ENCODE measurements at places on chromosomes 2 and 18.

- DNase-seq, result no peak
Observed at GRCh38 chr18:12009581-12010140, 28.4 kb downstream of the IMPA2 start.

- no peak for DNase-seq
Observed at GRCh38 chr2:34547900-34548299, 948.8 kb upstream of the FAM98A start.

GRCh38 chr2:29749041-29749440, 172.3 kb downstream of the ALK start:
- DNase-seq, result no peak

DNA sequence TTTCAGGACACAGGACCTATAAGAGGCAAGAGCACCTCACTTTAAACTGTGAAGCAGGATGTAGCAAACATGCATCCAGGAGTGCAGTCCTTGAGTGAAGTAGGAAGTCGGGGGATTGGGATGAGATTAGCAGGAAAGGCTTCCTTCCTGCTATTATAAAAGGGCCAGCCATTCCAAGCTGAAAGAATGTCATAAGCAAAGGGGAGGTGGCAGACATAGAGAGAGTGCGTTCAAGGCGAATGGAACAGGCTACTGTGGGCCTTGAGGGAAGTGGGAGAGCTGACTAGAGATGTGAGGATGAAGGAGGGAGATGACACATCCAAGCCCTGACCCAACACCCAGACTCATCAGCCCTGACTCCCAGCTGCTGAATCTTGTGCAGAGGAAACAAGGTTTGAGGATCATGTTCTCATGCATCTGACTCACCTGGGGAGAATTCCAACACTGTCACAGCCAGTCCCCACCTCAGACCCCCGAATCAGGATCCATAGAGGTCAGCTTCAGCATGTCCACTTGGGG, 63.9 kb downstream of the GYPC start:
- no peak for DNase-seq

GRCh38 chr2:144322379-144322778, 197.5 kb downstream of the ZEB2 start:
- DNase-seq, result no peak

DNA sequence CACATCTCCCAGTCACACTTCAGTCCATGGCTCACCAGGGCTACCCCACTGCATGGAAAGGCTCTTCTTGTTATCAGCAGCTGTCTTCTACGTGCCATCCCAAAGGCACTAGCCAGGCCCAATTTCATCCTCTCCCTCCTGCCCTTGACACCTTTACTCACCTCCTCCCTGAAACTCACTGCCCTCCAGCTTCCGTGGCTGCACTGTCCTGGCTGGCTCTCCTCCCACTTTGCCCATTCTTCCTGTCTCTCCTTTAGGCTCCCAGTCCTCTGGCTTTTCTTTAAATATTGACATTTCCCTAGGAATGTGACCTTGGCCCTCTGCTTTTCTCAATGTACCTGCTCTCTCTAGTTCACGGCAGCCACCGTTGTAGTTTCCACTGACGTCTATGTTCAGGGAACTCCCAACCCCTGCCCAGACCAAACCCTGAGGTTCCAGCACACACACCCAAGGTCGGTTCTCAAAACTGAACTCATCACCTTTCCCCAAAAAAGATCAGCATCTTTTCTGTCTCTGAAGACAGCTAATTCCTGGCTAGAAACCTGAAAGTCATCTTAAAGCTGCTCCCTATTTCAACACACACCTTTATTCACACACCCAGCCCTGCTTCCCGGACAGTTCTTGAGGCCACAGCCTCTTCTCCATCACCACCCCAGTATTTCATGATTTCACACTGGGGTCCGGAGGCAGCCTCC, 36.7 kb downstream of the WDFY1 start:
- DNase-seq, result no peak

DNA sequence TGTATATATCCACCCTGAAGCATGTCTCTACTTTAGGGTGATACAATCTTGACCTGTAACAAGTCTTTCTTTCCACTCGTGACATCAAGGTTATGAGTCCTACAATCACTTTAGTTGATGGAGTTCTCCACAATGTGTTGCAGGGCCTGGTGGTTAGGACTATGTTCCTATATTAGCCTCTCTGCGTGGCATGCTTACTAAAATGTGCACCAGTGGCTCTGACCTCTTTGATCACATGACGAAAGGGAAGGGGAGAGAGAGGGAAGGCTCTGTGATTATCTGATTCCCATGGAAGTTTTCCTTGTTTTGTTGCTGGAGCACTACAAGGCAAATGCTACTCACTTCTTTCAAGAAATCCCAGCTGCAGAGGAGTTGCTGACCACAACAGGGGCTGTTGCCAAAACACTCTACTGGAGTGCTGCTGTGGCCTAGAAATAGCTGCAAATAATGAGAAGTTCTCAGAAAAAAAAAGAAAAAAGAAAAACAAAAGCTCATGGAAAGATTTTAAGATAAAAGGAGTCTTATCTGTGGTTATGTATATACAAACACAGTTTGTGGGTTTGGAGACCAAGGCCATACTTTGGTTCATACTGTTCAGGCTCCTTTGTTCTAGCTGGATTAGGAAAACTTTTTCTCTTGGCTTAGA, 272.8 kb upstream of the MMADHC start:
- peak; percentile 35 for DNase-seq

- peak; percentile 88 for DNase-seq
Observed at GRCh38 chr18:6741232-6741663, 11.7 kb downstream of the ARHGAP28 start.

- no peak for DNase-seq
Observed at GRCh38 chr18:70419526-70419925, 130.7 kb downstream of the SOCS6 start.

- no peak for DNase-seq
Observed at GRCh38 chr2:100957996-100958653, 44.0 kb upstream of the RPL31 start.

GRCh38 chr18:69945220-69946114, 2.2 kb downstream of the CD226 start:
- DNase-seq, result no peak

GRCh38 chr2:137800386-137800785, 163.9 kb upstream of the HNMT start:
- no peak for DNase-seq

DNA sequence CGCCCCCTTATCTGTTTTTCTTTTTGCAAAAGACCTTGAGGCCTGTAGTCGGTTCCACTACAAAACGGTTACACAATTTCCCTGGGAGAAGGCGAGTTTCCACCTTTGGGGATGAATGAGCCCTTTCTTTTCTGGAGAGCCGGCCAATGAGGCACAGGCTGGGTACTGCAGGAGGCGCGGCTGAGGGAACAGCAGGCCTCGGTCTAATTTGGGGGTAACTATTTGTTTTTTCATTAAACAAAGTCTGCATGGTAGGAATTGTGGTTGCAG, 129.2 kb downstream of the MYCN start:
- no peak for DNase-seq

DNA sequence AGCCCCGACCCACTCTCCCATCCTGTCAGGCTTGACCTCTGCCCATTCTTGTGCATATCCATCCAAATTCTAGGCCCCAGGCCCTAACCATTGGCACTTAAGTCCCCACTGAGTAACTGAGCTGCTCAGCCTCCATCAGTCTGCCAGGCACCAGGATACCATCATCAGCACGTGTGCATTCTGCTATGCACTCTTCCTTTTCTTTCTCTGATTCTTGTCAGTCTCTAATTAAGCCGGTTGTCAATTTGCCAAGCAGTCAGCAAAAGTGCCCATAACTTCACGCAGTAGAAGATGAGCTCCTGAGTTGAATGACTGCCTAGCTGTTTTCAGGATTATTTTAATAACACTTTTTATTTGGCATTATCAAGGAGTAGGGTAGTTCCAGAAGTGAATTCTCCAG, 107.2 kb downstream of the FEZ2 start:
- no peak for DNase-seq

GRCh38 chr2:112933261-112933660, 22.3 kb downstream of the IL37 start:
- DNase-seq, result no peak

DNA sequence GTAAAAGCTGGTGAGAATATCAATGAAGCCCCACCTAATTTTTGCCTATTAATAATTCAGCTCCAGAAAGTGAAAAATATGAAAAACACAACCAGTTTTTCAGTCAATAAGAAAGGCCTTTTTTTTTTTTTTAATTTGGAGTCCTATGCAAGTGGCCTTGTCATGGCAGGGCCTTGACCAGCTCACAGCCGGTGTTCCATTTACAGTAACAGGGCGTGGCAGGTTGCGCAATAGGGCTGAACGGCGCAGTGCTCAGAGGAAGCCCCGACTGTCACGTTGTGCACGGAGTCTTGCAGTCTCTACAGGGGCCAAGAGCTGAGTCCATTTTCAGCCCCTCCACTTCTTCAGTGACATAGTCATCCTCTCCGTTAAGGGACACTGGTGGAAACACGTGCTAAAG, 184.1 kb upstream of the FN1 start:
- DNase-seq, result no peak

- no peak for DNase-seq
Observed at GRCh38 chr18:74929110-74929509, 279.8 kb downstream of the PTGR3 start.

- DNase-seq, result no peak
Observed at GRCh38 chr2:75074708-75075107, 116.3 kb downstream of the POLE4 start.

DNA sequence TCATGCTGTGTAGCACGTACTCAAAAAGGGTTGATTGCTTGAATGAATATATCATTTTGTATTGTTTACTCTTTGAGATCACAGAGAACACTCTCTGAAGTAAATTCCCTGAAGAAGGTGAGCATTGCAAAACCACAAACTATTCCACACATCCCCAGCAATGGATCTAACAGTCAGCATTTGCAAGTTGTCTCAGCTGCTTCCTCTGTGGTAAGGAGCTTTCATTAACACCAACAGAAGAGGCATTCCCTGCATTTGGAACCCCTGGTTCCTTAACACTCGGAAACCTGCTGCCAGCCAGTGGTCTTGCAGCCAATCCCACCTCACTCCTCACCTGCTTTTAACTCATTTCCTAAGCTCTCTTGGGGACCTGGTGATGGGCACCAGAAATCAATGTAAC, 108.4 kb downstream of the IRS1 start:
- DNase-seq, result no peak

DNA sequence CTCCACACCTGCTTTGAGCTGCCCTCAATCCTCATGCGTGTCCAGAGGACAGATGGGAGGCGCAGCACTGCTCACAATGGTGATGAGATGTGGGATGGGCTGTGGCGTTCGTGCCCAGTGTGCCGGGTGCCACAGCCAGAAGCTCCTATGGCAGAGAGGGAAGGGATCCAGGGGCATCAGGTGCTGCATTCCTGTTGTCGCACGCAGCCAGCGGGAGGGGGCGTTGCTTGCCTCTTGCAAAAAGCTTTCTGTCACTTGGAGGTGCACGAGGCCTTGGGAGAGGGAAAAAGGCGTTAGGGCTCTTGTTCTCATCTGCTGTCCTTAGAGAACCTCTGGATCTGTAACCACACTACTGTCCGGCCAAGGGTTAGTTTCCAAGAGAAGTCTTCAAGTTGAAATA, 29.2 kb upstream of the ALLC start:
- peak; percentile 45 for DNase-seq

DNA sequence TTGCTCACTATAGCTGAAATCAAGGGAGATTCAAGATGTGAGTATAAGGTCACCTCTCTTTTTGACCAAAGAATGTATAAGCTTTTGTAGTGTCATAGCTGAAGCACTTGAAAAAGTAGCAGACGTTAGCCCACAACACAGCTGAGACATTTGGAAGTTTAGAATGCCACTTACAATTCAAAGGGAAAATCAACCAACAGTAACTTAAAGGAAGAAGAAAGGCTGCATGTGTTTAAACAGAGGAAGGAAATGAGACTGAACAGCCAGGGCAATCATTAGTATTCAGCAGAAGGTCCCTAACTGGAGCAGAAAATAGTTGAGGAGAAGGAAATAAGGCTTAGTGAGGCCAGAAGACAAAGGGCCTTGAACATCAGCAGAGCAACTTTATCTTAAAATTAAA, 23.5 kb upstream of the SCG2 start:
- no peak for DNase-seq

GRCh38 chr2:223217373-223217772, 165.4 kb downstream of the KCNE4 start:
- DNase-seq, result no peak

GRCh38 chr2:241677392-241677791, 9.2 kb downstream of the DTYMK start:
- DNase-seq, result no peak

DNA sequence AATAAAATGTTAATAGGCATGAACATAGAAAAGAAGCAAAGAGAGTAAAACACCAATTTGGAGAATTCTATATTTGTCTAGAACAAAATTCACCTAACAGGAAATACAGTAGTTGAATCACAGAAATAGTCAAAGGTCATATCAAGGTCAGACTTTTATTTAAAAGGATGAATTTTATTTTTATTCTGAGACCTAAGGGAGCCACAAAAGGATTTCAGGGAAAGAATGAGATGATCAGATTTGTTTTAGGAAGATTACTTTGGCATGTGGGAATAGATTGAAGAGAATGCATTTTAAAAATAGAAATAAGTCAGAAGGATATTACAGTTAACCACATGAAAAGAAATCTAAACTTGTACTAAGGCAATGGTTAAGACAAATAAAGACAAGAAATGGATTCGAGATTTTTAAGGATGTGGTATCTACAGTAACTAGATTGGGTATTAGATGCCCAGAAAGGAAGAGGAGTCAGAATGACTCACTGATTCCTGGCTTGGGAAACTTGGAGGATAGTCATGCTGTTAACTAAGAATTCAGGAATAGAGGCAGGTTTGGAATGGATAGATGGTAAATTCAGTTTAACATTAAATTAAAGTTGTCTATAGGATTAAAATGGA, 56.0 kb downstream of the METTL4 start:
- no peak for DNase-seq

GRCh38 chr2:134206031-134206430, 47.8 kb upstream of the MGAT5 start:
- peak; percentile 32 for DNase-seq

DNA sequence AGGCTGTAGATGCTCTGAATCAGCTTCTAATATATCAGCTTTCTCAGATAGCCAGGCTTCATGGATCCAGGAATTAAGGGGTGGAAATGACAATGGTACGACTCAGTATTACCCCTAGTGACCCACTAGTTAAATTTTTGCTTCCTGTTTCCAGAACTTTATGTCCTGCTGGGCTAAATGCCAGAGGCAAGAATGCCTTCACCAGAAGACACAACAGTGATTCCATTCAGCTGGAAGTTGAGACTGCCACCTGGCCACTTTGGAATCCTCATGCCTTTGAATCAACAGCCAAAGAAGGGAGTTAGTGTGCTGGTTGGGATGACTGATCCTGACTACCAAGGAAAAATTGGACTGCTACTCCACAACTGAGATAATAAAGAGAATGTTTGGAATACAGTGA, 239.1 kb downstream of the ASXL3 start:
- DNase-seq, result no peak
